ENCODE measurements at places on chromosomes 11 and 22.

DNA sequence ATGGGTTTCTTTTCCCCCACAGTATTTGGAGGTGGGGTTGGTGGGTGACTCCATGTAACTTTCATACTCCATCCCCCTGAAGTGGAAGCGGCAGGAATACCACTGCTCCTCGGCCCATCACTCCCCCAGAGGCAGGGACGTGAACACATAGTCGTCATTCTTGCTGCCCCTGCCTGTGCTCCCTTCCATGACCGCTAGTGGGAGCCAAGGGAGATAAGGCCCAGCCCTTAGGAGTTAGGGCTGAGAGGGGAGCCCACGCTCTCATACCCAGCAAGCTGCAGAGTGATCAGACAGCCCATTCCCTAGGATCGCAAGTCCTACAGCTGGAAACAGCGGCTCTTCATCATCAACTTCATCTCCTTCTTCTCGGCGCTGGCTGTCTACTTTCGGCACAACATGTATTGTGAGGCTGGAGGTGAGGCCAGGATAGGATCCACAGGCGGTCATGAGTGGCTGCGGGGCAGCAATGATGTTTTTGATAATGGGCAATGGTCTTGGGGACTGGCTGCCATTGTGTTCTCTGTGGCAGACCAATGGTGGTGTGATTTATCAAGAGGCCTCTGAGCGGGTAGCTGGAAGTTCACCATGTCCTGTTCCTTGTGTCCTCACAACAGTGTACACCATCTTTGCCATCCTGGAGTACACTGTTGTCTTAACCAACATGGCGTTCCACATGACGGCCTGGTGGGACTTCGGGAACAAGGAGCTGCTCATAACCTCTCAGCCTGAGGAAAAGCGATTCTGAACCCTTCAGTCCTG is 15.9 kb downstream of the RHOG start:
- no peak for DNase-seq

- peak; percentile 81 for DNase-seq
Observed at GRCh38 chr11:117604336-117604995, 192.6 kb downstream of the DSCAML1 start.

DNA sequence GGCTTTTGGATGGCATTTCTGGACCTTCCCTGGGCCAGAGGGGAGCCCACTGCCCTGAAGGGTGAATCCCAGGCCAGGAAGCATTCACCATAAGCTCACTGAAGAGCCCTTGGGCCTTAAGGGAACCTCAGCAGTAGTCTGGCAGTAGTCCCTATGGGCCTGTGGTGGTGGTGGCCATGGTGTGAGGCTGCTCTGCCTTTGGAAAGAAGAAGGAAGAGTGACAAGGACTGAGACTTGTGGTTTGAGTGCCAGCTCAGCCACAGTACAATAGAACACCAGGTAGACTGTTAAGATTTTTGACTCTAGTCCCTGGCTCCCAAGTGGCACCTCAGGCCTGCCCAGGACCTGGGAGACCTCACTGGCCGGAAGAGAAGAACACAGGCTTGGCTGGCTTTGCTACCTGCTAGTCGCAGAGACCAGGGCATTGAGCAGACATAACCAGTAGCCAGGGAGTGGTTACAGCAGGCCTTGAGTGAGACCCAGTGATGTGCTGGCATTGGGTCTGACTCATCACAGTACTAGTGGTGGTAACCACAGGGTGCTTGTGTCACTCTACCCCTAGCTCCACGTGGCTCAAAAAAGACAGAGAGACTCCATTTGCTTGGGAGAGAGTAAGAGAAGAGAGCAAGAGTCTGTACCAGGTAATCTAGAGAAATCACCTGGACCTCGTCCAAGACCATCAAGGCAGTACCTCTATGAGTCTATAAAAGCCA is 259.8 kb upstream of the BLID start:
- DNase-seq, result no peak

- DNase-seq, result no peak
Observed at GRCh38 chr11:19659529-19659928, 53.1 kb upstream of the NAV2 start.

GRCh38 chr22:37241351-37242142 is 2.5 kb downstream of the RAC2 start:
- DNase-seq, result no peak

DNA sequence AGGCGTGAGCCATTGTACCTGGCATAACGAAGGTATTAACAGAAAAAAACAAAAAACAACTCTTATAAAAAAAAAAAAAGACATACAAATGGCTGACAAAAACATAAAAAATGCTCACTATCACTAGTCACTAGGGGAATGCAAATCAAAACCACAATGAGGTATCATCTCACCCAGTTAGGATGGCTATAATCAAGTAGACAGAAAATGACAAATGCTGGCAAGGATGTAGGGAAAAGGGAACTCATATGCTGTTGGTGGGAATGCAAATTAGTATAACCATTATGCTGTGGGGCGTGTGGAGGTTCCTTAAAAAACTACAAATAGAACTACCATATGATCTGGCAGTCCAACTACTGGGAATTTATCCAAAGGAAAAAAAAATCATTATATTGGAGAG is 17.0 kb downstream of the THY1 start:
- no peak for DNase-seq

DNA sequence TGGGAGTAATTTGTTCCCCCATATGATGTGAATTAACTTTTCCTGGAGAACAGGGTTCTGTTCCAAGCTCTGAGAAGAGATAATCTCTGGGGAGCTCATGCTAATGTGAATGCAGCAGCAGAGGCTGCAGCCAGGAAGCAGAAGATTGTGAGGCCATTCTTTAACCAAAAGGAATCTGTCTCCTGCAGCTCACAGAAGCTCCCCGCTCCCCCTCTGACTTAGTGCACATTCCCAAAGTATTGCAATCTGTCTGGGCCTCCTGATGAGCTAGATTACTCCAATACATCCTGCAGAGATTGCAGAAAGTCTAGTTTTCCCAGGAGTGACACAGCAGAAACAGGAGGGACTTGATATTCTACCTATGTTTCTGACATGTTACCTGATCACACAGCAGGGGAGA is 420.6 kb upstream of the FAT3 start:
- DNase-seq, result peak; percentile 14

DNA sequence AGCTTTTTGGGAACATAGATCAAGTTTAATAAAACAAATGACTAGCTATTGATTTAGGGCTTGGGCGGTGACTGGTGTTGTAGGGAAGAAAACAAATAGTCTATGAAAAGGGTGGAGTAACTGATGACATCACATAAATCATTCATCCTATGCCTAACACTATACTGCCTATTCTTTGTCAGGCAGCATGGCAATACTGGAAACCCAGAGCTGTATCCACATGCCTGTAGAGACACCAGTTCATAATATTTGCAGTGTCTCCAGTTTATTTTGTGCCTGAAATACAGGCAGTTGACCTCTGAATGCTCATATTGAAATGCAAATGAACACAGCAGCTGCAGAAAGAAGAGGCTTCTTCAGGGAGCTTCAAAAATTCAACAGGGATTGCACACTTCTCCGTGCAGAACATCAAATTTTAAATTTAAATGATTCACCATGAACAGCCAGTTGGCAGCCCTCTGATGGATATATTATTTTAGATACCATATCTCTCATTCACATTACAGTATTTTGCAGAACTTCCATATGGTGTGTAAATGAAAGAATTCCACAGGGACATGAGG is 283.1 kb upstream of the CTSC start:
- DNase-seq, result no peak

DNA sequence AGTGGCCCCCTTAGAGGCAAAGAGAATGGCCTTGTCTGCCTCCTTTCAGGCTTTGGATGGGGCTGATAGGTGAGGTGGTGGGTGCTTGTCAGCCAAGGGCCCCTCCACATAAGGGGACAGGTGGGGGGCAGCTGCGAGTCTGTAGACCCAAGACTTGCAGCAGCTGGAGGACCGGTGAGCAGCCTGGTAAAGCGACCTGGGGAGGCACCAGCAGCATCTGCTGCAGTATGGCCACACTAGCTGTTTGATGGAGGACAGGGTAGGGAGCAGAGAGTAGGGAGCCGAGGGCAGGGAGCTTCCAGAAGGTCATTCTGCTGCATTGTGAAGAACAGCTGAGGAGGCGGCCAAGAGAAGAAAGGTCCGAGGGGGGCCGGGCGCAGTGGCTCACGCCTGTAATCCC is 16.8 kb upstream of the MRTFA start:
- no peak for DNase-seq

GRCh38 chr11:1203505-1204271 is 19.2 kb upstream of the MUC5B start:
- DNase-seq, result no peak
